Cerebellar cortex (tissue), 1 donor: ENCODE measurements at places on chromosomes 5 and 9.
A peak's percentile ranks its signal among the peaks of the same experiment; 100 is the strongest.

GRCh38 chr5:129951039-129951438 lies 46.8 kb downstream of the CHSY3 start:
- no peak for DNase-seq

DNA sequence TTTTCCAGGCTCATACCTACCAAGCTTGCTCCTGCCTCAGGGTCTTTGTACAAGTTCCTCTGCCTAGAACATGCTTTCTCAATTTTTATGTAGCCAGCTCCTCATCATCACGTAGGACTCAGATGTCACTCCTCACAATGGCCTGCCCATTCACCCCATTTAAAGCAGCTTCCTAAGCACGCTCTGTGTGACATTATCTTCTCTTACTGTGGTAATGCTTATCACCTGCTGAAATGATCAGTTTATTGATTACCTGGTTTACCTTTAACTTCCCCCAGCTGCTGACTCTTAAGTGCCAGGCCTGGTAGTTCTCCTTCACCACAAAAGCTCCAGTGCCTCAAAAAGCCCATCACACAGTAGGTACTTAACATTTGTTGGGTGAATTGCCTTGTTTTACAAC lies 13.6 kb downstream of the FUBP3 start:
- DNase-seq, result no peak

DNA sequence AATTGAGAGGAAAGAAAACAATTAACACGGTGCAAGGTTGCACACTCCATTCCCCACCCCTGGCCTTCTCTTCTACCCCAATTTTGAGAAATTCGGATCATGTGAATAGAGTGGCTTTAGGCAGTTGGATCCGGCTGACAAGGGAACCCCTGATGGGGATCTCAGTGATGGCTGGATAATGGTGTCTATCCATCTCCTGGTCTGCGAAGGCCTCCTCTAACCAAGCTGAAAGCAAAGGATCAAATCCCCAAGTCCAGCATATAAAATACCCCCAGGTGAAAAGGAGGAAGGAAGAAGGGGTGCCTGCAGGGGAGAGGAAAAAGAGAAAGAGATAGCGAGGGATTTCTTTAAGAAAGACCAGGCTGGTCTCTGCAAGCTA lies 16.0 kb downstream of the NR2F1 start:
- peak; percentile 61 for DNase-seq

DNA sequence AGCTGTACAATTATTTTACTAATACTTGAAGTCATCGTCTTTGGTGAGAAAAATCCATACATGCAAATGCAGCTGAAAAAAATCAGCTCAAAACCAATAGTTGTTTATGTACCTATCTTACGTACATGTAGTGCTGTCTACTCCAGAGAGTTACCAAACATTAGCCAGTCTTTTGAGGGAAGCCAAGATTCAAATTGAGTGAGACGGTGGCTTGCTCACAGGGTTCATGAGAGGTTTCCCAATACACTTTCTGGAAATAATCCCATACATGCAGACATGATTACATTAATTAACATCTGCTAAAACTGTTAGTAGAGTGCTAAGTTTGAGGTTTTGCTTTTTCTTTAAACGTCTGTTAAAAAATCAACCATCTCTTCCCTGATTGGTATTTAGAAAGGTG lies 2.3 kb downstream of the C9orf72 start:
- DNase-seq, result no peak

GRCh38 chr9:21974343-21974721 lies 19.9 kb downstream of the CDKN2A start:
- DNase-seq, result no peak

DNA sequence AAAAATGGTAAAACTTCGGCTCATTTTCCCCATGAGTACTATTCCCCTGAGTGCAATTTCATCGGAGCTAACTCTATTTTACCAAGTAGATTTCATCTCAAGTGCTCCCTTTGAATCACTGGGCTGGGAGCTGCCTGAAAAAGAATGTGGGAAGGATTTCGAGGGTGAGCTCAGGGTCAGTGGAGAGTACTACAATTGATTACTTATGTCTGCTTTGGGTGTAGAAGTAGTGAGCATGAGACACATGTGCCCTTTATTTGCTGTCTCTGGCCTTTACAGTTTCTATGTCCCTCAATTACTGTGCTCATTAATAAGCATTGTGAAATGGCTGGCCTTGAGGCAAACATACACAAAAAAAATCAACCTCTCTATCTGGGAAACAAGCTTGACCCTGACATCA lies 172.7 kb upstream of the RFX3 start:
- no peak for DNase-seq

- DNase-seq, result no peak
These were observed 192.3 kb downstream of the TLE1 start for GRCh38 chr9:81497091-81497490.

GRCh38 chr5:97026721-97027120 lies 90.8 kb downstream of the LNPEP start:
- DNase-seq, result no peak
